Amniotic epithelial cell (primary cell): ENCODE measurements at places on chromosomes 6 and 20.

DNA sequence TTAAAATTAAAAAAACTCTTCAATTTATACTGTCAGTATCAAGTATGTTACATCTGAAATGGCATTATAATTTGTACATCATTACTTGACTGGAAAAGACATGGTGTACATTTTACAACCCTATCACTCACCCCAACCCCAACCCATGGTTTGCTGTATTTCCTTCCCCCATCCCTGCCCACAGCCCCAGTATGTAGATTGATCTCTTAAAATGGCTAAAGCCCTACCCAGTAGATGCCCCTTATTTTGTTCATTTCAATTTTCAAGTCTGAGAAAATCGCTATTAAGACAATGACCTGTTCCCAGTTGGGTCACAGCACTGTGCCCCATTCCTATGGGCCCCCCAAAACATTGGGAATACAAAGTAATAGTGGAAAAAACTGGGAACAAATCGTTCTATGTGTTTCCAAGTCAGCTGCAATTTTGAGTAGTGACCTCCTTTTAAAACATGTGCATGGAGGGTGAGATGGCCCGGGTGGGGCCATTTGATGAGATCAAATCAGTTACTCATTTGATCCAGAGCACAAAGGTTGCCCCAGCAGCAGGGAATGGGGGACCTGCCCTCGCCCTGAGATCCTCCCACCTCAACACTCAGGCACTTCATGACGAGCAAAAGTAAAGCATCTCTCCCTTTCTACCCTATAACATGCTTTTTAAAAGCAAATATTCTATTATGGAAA is 13.3 kb downstream of the EZR start:
- no peak for DNase-seq

GRCh38 chr6:13163161-13163944 is 165.0 kb downstream of the TBC1D7 start:
- no peak for DNase-seq

- DNase-seq, result peak; percentile 58
Measured at GRCh38 chr20:49245921-49246740, 26.9 kb downstream of the DDX27 start.

DNA sequence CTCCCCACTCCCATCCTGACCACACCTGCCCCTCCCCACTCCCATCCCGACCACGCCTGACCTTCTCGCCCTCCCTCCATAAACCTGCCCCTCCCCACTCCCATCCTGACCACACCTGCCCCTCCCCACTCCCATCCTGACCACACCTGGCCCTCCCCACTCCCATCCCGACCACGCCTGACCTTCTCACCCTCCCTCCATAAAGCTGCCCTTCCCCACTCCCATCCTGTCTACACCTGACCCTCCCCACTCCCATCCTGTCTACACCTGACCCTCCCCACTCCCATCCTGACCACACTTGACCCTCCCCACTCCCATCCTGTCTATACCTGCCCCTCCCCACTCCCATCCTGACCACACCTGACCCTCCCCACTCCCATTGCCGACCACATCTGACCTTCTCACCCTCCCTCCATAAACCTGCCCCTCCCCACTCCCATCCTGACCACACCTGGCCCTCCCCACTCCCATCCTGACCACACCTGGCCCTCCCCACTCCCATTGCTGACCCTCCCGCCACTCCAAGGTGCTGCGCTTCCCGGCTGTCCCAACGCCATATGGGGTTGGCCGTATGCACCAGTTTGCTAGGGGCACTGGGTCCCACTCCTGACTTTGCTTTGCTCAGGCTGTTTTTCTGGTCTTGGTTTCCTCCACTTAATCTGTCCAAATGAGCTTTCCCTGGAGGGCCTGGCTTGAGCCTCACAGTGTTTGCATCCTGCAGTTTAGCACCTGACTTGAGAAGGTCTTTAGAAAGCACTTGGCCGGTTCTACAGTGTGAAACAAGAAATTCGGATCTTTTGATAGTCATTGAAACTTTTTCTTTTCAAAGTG is 2.9 kb downstream of the KIF25 start:
- DNase-seq, result no peak

GRCh38 chr20:33558348-33559144 is 68.7 kb downstream of the CBFA2T2 start:
- DNase-seq, result no peak

DNA sequence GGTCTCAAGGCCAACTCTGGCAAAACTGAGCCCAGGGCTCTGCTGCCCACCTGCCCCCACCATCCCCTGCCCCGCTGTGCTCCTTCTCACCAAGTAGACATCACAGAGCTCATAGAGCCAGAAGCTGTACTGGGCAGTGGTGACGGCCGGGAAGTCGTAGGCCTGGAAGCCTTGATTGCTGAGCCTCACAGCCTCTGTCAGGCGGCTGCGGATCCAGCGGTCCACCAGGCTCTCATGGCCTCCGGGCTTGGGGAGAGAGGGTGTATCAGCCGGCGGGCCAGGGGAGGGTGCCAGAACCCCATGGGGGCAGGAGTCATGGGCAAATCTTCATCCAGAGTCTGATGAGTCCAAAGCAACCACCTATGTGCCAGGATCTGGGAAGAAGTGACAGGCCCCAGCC is 2.8 kb upstream of the VWA7 start:
- no peak for DNase-seq

DNA sequence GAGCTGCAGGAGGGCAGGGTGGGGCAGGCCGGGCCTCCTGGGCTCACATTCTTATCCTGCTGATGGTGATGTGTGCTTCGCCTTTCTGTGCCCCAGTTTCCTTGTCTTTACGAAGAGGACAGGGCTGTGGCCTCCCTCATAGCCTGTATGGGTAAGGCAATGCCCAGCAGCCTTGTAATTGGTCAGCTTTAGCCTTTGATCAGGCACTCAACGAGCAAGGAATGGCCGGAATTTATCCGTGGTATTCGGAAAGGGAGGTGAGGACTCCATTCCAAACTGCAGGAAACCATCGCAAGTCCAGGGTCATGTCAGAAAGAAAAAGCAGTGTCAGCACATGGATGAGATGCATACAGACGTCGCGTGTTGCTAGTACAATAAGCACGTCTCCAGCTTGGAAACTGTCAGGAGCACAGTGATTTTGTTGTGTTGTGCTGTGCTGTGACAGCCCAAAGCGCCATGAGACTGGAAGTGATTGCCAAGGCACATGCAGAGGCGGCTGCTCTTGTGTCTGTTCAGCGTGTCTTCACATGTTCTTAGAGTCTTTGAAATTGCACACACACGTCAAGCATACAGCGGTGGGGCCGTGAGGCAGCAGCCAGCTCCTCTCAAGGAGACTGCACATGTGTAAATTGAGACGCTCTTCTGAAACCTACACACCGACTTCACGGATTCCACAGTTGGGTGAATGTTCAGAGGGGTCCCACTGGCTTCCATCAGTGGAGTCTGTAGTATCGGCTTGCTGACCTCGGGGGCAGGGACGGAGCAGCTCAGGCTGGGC is 6.2 kb downstream of the SS18L1 start:
- DNase-seq, result no peak

DNA sequence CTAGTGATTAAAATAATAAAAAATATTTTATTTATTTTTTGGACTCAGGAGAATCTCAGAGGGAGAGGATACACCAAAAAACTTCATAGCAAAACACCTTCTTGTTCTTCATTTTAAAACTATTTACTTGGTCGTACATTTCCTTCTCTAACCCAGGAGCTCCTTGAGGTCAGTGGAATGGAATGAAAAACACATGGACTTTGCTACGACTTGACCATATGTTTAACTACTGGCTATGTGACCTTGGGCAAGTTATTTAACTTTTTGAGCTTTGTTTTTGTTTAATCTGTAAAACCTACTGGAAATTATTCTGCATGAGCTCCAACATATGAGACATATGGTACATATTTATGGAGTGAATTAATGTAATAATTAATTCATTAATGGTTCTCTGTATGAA is 1005.5 kb upstream of the CITED2 start:
- DNase-seq, result peak; percentile 57

- no peak for DNase-seq
Measured at GRCh38 chr6:77986380-77987034, 333.7 kb downstream of the MEI4 start.

DNA sequence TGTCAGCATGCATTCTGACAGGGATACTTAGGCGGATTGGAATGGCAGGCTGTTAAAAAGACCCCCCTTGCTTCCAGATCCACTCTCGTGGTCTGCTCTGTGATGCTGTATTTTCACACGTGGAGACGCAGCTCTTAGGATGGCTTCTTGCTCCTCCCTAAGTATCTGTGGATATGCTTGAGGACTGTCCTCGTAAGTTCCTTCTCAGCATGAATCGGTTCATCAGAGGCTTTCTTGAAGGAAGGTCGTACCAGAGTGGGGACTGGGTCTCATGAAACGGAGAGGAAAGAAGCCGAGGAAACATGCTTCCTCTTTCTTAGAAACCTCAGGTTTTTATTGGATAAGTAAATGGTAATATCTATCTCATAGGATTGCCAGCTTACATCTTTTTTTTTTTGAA is 220.4 kb downstream of the FARS2 start:
- DNase-seq, result no peak

GRCh38 chr6:121830736-121831135 is 395.3 kb downstream of the GJA1 start:
- DNase-seq, result no peak

- DNase-seq, result no peak
Measured at GRCh38 chr20:59802471-59803221, 130.8 kb downstream of the SYCP2 start.

GRCh38 chr6:158570681-158570962 is 10.7 kb downstream of the TMEM181 start:
- DNase-seq, result no peak

- no peak for DNase-seq
Measured at GRCh38 chr6:36969240-36969691, 14.7 kb downstream of the PI16 start.

- DNase-seq, result peak; percentile 83
Measured at GRCh38 chr20:10369723-10370090, 64.3 kb downstream of the MKKS start.

DNA sequence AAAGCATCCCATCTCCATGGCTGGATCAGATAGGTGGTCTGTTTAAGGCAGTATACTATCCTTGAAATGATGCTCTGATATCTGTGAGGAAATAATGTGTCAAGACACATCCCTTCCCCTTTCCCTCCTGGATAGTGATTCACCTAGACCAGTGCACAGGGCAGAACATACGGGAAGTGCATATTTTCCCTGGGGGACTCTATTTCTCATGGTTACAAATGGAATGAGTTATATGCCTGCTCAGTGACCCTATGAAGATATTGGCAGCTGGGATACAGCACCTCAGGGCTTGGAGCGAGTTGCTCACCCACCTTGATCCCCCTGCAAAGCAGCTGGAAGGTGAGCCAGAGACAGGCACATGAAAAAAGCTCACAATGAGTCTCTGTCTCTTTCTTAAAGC is 67.5 kb upstream of the PRL start:
- no peak for DNase-seq
